Fibroblast of skin of scalp (primary cell): ENCODE measurements at places on chromosomes 3 and 15.
A peak's percentile ranks its signal among the peaks of the same experiment; 100 is the strongest.

DNA sequence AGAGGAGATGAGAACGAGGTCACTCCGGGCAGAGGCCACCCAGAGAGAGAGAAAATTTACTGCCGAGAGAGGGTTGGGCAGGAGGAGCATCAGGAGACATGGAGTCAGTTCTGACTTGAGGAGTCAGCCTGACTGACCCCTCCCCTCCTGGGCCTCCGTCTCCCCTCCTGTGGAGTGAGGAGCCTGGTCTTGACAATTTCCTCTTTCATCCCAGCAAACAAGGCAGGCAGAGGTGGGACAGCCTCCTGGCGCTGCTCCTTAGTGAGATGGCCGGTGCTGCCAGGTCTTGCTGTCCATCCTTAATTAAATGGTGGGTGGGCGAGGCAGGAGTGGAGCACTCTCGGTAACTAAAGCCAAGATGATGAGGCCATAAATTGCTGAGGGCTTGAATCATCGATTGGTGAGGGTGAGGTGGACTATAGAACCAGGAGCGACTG, 60.6 kb downstream of the CYP11A1 start:
- DNase-seq = no peak

- DNase-seq = no peak
Observed at GRCh38 chr15:45428491-45428890, 50.1 kb upstream of the GATM start.

DNA sequence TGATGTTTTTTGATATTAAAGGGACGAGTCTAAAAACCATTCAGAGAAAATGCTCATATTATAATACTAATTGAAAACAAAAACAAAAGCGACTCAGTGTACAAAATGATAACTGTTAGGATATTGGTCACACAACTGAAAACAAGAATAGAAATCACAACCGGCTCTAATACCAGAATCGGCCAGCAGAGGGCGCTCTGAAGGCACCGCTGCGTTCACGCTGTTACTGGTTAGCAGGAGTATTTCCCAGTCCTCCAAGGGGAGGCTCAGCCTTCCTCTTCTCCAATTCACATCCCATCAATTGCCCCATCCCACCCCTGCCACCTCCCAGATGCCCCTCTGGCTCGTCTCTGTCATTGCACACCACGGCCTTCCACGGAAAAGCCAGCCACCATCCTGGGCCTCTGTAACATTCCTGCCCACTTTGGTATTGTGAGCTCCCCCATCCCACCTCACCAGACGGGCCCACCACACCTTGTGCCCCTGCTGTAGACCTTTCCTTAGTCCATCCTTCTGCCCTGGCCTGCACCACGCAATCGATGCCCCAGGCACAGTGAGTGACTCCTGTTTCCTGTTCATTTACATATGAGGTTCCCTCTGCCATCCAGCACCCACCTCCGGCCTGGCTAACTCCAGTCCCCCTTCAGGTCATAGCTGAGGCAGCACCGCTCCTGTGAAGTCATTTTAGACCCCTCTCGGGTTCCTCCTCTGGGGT, 8.5 kb downstream of the FAM107A start:
- peak; percentile 66 for DNase-seq

DNA sequence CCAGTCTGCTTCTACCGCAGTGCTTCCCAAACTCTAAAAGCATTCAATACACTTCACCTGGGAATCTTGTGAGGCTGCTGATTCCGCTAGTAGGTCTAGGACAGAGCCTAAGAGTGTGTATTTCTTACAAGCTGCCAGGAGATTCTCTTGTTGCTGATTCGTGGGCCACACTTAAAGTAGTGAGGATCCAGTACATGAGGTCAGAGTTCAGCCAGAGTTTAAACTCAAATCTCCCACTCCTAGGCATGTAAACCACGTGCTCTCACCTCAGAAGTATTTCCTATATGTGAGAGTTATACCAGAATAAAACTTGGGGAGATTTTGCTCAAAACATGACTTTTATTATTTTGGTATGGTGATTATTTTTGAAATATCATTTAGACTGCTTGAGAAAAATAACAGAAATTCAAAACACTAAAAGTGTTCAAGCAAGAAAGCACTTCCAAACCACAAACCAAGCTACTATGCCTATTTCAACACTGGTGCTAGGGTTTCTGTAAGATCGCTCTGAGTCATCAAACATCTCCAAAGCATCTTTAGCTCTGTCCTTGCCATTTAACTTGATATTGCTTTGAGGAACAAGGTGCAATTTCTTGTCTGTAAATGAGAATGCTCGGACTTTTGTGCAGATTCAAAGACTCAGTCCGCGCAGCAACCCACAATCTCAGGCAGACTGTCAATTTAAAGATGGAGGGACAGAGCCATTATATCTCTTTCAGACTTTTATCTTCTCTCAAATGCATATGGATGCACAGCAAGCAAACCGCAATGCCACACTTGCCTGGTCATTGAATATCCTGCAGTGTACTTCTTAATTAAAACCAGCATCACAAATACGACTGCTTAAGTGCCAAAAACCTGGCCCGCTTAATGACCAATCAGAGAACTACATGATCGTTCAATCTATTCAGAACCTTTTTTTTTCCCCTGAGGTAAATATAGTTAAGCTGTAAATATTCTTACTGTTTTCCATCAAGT, 59.8 kb downstream of the AGTR1 start:
- peak; percentile 86 for DNase-seq

DNA sequence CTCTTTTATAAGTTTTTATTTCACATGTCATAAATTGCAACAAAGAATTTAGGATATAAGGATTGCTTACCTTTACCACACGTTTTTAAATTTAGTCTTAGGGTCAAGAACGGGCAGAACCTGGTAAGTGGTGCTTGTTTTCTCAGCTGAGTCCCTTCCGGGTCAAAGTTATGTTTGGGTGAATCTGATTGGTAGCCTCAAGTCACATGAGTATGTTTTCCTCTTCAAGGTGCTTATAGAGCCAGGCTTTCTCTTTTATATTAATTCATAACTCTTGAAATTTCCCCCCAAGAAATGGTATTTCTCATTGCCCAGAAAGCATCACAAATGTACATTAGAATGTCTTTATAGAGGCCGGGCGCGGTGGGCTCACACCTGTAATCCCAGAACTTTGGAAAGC, 415.7 kb upstream of the ROBO2 start:
- DNase-seq = no peak

GRCh38 chr15:78988361-78988911, 43.6 kb upstream of the CTSH start:
- peak; percentile 96 for DNase-seq

DNA sequence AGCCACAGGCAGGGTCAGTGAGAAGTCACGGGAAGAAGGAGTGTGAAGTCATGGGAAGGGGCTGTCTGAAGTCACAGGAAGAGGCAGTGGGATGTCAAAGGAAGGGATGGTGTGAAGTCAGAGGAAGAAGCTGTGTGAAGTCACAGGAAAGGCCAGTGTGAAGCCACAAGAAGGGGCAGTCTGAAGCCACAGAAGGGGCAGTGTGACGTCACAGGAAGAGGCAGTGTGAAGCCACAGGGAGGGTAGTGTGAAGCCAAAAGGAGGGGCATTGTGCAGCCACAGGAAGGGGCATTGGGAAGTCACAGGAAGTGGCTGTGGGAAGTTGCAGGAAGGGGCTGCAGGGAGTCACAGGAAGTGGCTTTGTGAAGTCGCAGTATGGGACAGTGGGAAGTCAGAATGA, 35.1 kb downstream of the GASK1A start:
- DNase-seq = no peak

DNA sequence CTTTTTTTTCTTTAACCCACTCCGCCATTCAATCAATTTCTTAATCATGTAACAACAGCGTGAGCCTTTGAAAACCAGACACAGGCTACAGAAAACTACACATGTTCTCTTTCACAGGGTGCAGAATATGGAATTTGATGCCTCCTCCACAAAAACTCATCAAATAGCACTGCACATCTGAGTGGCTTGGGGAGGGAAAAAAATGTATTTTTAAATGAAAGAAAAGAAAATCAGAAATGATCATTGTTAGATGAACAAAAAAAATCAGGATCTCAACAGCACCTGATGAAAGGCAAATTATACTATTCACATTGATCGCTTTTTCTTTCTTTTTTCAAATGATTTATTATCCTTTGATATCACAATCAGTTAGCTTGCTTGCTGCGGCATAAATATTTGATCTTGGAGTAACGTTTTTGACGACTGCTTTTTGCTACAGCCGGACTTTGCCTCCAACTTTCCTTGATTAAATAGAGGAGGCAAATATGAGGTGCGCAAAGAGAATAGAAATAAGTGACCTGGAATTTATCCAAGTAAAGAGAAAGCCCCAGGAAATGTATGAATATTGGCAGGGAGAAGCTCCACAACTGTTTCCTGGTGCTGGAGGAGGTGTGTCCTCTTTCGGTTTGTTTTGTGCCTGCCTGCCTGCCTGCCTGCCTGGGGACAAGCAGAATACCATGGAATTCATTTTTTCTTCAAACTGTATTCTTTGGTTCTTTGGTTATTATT, 63.1 kb downstream of the EDEM1 start:
- DNase-seq = peak; percentile 11

DNA sequence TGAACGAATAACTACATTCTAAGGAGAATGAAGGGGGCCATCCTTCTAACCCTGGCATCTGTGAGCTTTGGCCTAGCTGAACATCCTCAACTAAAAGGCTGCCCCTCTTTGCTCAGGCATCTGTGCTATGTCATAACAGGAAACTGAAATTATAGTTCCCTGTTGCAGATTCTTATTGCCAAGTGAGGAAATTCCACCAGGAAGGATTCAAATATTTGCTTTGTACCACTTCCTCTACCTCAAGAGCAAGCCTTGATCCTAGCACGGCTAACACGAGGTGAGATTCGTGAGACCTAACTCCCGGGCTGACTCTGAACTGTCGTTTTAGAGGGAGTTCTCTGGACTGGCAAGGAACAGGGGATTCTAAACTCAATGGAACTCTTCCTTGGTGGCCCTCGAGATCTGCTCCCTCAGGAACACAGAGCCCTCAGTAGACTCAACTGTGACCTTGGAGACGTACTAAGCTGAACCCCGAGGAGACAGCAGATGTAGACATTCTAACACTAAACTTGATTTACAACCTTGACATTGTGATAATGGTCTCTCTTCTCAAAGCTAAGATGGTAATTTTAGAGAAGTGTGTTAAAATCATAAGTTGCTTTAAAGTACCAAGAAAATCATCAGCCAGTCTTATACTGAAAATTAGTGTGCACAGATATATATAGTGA, 4.2 kb downstream of the SPG21 start:
- peak; percentile 42 for DNase-seq

DNA sequence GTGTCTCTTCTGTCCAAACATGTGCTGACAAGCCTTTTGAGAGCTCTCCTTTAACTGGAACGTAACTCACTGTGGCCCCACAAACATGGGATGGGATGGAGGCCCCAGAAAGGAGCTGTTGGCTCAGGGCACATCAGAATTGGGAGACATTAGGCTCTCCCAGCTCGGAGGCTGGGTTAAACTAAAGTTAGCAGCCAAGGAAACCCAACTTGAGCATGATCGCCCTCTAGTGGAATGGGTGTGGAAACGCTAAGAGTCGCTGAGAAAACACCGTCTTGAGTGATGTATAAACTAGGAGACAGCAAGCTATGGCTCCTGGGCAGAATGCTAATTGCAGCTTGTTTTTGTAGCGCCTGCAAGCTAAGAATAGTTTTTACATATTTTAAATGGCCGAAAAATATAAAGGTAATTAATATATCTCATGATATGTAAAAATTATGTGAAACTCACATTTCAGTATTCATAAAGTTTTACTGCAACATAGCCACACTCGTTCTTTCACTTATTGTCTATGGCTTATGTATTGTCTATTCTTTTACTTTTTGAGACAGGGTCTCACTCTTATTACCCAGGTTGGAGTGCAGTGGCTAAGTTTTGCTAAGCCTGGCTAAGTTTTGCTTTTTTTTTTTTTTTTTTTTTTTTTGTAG, 138.8 kb upstream of the HACD2 start:
- DNase-seq = peak; percentile 87

DNA sequence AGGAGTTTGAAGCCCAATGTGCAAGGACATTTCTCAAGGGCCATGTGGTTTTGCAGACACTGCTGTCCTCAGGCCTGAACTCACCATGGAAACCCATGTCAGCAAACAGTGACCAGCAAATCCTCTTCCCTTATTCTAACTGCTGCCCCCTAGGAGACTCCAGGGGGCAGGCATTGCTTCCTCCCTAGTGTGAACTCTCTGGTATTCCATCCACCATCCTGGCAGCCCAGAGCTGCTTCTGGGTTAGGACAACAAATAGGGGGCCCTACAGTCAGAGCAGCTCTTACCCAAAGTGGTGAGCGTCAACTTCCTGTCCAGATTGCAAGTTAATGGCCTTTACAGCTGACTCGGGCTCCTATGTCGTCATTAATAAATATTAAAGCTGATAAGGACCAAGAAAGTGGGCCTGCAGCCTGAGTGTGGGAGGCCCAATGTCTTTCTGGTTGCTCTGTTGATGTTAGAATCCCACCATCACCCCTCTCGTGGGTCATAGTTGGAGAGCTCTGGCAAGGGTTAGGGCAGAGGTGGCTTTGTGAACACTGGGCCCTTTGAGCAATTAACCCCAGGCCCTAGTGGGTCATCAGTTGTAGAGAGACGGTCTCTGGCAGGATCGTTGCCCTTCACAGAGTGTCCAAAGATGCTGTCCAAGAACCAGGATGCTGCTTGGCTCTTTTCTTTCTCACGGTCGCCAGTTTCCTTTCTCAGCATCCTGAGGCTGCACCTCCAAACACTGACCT, 41.5 kb downstream of the TGM4 start:
- no peak for DNase-seq

DNA sequence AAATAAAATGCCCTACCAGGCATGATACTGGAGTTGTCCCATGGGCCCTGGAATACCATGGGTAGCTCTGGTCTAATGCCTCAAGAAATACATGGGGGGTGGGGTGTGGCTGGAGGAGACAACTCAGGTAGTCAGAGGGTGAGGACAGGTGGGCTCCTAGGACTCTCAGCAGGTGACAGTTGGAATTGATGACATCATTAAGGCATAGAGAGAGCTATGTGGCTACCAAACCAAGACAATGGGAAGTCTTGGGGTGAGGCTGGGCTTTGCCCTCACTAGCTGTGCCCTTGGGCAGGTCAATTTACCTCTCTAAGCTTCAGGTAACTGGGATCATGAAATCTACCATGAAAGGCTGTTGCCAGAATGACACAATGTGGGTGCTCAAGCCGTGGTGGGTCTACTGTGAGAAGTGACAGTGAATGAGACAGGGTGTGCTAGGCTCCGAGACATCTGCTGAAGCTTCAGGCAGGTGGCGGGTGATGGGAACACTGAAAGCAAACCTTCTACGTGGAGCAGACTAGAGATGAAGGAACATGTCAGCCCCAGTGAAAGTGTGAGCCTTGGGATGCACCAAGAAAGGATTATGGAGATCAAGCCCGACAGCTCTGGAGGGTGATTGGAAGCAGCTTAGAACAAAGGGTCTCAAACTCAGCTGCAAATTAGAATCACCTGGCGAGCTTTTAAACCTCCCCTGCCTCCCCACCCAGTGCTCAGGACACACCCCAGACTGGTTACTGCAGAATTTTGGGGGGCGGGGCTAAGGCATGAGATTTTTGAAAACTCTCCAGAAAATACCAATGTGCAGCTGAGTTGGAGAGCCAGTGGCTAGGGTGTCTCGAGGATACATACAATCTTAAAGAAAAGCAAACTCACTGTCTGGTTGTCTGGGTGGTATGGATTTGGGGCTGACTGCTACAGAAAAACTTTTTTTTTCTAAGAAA, 21.5 kb downstream of the SLC6A20 start:
- DNase-seq = no peak
